ENCODE measurements at places on chromosomes 5 and 9. TPM values are rescaled to one million over a fixed set of nuclear protein-coding genes. Genes with fewer than 3 reads are reported as not detected.

- peaks cover 6% of the 10 kb centered on the region for H3K4me1 ChIP-seq
- no peak for DNase-seq
Observed at GRCh38 chr5:43774881-43775399, 172.0 kb downstream of the NNT start.

DNA sequence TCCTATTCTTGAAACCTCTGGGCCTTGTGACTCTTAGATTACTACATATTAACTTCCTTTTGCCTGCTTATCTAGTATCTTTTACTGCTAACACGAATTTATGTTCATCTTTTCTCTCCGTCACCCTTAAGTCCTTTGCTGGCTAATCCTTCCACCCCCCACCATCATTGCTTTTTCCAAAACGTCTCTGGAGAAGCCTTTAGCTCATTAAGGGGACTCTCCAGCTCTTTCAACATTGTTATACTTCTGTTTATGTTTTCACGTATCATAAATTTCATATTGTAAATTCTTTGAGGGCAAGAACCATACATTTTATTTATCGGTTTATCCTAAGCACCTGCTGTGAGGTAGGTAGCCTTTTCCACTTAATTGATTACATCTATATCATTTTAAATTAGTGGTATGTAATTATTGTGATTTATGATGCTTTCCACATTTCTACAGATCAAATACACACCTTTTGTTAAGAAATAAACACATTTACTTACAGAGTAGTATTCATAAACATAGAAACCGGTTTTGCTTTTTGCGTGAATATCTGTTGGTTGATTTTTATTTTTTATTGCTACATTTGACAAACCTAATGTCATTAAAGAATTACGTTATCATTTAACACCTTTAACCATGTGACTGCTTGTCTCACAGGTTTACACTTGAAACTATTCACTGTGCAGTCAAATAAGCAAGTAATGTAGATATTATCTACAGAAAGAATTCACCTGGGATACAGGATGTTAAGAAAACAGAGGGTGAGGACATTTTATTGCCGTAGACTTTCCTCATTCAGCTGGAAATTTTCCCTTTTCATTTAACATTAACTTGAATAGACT is 15.4 kb upstream of the SNX2 start:
- no peaks in the 10 kb centered on the region for H3K27me3 ChIP-seq
- H3K27ac ChIP-seq, result no peak overlapping the region
- no peaks in the 10 kb centered on the region for H3K36me3 ChIP-seq
- H3K4me1 ChIP-seq, result peaks cover 2% of the 10 kb centered on the region

The SLC23A1 gene
- total RNA-seq, result not detected

- H3K4me3 ChIP-seq, result no peak overlapping the region
- no peak overlapping the region for H3K27ac ChIP-seq
- no peak for DNase-seq
- no peaks in the 10 kb centered on the region for H3K36me3 ChIP-seq
- no peaks in the 10 kb centered on the region for H3K27me3 ChIP-seq
Observed at GRCh38 chr5:84628918-84629317, 244.2 kb upstream of the EDIL3 start.

- no peak overlapping the region for H3K4me3 ChIP-seq
- no peaks in the 10 kb centered on the region for H3K36me3 ChIP-seq
- no peak overlapping the region for H3K27ac ChIP-seq
- H3K27me3 ChIP-seq, result no peaks in the 10 kb centered on the region
- DNase-seq, result no peak
Observed at GRCh38 chr5:175079707-175080106, 355.3 kb downstream of the MSX2 start.

DNA sequence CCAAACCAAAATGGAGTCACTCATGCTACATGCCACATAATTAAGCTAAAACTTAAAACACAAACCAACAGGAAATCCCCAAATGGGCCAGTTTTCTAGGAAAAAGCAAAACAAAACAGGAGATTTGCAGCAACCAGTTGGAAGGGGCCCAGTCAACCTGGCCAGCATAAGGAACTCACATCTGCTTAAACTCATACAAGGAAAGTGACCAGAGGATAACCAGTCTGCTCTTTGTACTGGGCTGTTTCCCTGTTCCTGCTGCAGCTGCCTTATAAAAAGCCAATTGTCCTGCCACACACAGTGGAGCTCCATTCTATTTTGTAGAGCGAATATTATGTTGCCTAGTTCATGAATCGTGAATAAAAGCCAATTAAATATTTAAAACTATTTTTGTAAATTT is 29.5 kb upstream of the PTPDC1 start:
- H3K4me3 ChIP-seq, result no peak overlapping the region
- peaks cover 2% of the 10 kb centered on the region for H3K4me1 ChIP-seq
- H3K36me3 ChIP-seq, result no peaks in the 10 kb centered on the region
- no peak for DNase-seq

The PSD2 gene
- not detected for total RNA-seq

The OR1Q1 gene
- total RNA-seq, result not detected

The MYO10 gene
- 93.0 TPM for total RNA-seq

DNA sequence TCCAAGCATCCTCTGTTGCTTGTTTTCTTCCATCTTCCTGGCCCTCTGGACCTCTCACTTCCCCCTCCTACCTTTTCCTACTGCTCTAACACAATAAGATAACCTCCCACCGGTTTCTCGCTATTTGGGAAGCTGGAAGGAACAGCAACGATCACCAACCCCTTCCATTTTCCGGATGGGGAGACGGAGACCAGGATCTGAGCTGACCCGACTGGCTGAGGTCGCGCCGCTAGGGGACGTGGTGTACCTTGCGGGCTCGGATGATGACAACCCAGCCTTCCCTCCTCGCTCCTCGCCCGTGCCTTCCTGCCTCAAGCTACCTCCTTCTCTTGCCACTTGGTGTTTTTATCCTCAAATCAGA is 1.9 kb downstream of the LPAR1 start:
- peak overlapping the region; percentile 90 for H3K4me3 ChIP-seq
- H3K36me3 ChIP-seq, result peaks cover 4% of the 10 kb centered on the region
- peak; percentile 68 for DNase-seq
- no peaks in the 10 kb centered on the region for H3K27me3 ChIP-seq
- peaks cover 12% of the 10 kb centered on the region for H3K4me1 ChIP-seq

All from IMR-90 (cell line).